ENCODE measurements at places on chromosomes 12 and 14.

DNA sequence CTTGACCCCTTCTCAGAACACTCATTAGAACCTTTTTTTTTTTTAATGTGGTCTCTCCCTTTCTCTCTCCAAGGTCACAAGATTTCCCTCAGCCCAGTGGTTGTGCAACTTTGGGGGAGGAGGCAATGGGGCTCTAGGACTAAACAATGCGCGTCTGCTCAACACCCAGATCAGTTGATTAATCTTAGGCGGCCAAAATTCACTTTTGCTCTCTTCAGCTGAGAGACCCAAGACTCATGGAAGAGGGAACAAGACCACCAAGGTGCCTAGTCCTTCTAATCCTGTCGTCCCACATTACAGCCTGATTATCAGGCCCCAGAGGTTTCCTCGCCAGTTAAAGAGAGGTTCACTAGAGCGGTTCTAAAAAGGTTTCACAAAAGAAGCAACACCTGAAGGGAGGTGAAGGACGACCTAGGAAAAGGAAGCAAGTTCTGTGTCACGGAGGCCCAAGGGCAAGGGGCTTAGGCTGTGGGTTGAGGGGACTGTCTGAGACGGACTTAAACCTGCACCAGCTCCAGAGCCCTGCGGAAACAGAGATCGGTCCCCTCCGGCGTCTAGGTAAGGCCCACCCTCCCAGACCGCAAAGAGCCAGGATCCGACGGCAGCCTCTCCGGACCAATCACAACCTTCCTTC is 824 bp upstream of the TARBP2 start:
- no peak for DNase-seq

GRCh38 chr12:30142301-30142700 is 358.6 kb upstream of the TMTC1 start:
- DNase-seq: no peak

DNA sequence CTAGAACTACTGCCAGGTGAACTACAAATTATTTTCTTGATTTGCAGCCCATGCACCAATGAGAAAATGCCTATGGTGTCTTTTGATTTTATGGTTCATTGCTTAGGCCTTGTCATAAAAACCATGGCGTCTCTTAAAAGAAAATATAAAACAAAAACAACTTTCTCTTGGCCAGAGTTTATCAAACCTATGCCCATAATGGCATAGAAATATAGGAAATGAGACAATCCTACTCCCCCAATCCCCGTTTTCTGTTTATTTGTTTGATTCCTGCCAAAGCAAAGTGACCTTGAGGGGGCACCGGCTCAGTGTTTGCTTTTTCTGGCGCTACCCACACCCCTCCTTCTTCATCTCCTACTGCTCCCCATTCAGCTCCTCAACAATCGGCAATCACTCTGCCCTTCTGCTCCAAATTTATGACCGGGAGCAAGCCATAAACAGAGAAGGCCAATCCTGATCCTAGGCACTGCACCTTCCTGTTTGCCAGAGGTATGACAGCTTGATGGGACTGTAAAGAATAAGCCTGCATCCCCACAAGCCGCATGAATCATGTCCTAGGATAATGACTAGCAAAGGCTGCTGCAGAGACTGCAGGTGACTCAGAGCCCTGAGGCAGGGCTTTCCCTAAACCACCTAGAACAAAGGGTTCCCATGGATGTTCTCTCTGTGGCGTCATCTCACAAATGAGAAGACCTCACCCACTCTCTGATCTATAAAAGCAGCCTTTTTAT is 874.9 kb downstream of the NRXN3 start:
- no peak for DNase-seq

DNA sequence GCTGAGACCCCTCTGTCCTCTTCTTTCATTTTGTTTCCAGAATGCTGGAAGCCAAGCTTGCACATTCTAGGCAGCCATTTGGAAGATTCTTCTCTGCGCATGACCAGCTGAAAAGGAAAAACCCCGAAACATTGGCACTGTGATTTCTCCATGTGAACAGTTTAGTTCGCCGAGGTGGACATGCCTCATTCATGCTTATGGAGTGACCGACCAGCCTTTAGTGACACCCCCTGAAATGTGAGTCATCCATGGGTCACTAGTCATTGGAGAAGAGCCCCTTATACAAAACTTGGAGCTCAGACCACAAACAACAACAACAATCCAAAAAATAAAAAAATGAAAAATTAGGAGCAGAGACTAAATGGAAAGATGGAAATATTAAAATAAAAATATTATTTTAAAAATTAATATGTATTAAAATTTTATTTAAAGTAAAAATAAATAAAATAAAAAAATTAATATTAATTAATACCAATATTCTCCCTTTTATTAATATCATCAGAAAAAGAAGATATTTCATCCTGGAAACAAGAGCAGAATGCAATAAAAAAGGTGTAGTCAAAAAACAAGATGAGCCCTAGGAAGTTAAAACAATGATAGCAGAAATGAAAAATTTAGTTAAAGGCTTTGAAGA is 9.5 kb upstream of the KRT7 start:
- DNase-seq: no peak

- no peak for DNase-seq
Observed at GRCh38 chr12:14244876-14245669, 120.4 kb upstream of the ATF7IP start.

GRCh38 chr14:92316937-92317336 is 6.0 kb upstream of the SLC24A4 start:
- DNase-seq: no peak

- no peak for DNase-seq
Observed at GRCh38 chr12:110329710-110330109, 48.7 kb downstream of the ATP2A2 start.

DNA sequence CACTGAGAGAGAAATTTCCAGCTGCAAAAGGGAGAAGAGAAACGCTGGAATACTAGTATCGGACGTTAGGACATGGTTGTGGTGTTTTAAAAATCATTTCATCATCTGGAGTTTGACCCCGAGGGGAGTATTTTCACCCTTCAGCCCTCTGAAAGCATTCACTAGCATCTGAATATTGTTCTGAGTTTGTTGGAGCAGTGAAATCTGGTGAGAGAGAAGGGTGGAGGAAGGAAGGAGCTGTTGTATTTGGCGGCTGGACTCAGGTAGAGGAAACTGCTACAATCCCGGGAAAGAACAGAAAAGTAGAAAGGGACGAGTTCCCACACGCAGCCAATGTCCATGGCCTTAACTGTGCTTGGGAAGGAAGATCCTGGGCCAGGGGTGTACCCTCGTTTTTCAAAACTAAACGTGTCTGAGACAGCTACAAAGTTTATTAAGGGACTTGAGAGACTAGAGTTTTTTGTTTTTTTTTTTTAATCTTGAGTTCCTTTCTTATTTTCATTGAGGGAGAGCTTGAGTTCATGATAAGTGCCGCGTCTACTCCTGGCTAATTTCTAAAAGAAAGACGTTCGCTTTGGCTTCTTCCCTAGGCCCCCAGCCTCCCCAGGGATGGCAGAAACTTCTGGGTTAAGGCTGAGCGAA is 896 bp upstream of the CDKN1B start:
- DNase-seq: peak; percentile 37

GRCh38 chr14:53990978-53991377 is 34.4 kb upstream of the BMP4 start:
- no peak for DNase-seq

- no peak for DNase-seq
Observed at GRCh38 chr12:129559776-129560175, 344.0 kb downstream of the TMEM132D start.

DNA sequence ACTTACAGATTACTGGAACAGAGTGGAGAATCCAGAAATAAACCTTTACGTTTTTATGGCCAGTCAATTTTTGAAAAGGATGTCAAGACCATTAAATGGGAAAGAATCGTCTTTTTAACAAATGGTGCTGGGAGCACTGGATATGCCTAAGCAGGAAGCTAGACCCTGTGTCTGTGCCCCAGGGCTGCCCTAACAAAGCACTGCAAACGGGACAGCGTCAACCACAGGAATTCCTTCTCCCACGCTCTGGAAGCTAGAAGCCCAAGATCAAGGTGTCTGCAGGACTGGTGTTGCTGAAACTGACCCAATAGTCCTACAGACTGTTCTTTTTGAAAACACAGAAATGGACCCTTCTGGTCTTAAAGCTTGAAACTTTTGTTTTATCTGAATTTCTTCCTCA is 9.3 kb upstream of the TMEM121 start:
- no peak for DNase-seq

DNA sequence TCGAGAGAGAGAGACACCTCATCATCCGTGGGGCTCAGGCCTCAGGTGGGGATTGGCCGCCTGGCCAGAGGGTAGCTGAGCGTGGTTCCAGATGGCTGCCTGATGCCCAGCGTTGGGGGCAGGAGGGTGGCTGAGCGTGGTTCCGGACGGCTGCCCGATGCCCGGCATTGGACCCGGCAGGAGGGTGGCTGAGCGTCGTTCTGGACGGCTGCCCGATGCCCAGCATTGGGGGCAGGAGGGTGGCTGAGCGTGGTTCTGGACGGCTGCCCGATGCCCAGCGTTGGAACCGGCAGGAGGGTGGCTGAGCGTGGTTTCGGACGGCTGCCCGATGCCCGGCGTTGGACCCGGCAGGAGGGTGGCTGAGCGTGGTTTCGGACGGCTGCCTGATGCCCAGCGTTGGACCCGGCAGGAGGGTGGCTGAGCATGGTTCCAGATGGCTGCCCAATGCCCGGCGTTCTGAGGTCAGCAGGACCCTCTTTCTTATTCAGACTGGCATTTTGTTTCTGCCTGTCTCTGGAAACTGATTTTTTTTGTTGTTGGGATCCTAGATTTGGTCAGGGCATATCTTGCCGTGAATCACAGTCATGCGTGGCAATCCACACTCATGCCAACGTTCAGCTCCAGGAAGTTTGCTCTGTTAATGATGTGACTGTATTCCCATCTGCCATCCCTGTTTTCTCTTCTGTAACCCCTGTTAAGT is 40.7 kb downstream of the GALNT9 start:
- no peak for DNase-seq

- no peak for DNase-seq
Observed at GRCh38 chr14:102988054-102988453, 65.6 kb downstream of the AMN start.

- DNase-seq: no peak
Observed at GRCh38 chr12:93174473-93174872, 203.3 kb upstream of the NUDT4 start.

GRCh38 chr14:21087294-21088091 is 11.0 kb downstream of the ZNF219 start:
- peak; percentile 61 for DNase-seq

DNA sequence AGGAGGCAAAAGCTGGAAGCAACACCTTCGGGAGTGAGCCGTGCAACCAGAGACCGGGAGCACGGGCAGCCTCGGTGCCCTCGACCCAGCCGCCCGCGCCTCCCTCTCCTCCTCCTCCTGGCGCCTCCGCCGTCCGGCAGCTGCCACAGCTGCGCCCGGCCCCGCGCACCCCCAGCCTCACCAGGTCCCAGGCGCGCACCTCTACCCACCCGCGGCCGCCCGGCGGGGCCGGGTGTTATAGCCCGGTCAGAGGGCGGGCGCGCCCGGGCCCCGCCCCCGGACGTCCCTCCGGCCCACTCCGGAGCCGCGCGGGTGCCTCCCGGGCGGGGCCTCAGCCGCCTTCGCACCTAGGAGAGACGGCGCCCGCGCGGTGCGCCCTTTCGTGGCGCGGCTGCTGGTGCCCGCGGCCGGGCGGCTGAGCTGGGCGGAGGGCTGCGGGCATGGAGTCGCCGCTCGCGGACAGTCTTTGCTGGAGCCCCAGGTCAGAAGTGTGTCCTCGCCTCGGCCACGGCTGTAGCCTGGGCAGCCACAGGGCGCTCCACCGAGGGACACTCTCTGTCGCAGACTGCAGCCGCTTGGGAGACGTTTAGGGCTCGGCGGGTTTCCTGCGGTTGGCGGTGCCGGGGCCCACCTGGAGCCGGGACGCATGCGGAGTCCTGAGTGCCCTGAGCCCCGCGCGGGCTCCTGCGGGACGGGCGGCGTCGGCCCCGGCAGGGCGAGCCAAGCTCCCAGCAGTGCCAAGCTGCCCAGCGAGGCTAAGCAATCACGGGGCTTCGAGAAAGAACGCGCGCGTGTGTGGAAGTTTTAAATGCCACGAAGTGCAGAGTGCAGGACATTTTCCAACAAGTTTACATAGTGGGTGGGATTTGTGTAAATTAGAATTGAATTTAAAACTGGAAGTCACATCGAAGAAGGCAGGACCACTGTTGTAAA is at the start of gene CPM:
TSS of gene CPM (minus strand) at position 211 of the 933 bp plus-strand sequence. CDS start 334 bp downstream, outside the sequence.
- DNase-seq: peak; percentile 74

GRCh38 chr14:99327050-99327449 is 55.1 kb upstream of the BCL11B start:
- DNase-seq: no peak

DNA sequence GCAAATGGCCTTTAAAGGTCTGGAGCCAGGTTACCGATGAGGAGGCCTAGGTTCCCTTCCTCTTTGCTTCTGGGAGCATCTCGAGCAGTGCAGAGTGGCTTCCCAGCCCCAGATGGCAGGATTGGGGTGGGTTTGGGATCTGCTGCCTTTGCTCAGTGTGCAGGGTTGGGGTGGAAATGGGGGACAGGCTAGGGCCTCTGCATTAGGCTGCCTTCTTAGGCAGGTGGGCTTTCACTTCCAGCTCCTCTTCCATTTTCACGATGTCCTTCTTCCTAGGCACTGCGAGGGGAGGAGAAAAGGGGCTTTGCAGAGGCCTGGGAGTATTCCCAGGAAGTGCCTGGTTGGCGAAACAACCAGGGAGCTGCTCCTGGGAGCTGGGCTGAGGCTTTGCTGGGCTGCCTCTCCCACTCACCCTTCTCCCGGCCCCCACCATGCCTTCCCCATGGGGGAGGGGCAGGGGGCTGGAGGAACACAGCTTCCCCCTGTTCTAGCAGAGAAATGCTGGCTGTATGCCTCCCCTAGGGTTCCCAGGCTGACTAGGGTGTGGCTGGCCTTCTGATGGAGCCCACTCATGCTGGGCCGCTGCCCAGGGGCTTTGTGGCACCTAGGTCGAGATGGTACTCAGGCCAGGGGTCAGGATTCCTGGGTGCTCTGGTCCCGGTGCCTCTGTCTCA is 2.4 kb downstream of the NR4A1 start:
- DNase-seq: no peak

DNA sequence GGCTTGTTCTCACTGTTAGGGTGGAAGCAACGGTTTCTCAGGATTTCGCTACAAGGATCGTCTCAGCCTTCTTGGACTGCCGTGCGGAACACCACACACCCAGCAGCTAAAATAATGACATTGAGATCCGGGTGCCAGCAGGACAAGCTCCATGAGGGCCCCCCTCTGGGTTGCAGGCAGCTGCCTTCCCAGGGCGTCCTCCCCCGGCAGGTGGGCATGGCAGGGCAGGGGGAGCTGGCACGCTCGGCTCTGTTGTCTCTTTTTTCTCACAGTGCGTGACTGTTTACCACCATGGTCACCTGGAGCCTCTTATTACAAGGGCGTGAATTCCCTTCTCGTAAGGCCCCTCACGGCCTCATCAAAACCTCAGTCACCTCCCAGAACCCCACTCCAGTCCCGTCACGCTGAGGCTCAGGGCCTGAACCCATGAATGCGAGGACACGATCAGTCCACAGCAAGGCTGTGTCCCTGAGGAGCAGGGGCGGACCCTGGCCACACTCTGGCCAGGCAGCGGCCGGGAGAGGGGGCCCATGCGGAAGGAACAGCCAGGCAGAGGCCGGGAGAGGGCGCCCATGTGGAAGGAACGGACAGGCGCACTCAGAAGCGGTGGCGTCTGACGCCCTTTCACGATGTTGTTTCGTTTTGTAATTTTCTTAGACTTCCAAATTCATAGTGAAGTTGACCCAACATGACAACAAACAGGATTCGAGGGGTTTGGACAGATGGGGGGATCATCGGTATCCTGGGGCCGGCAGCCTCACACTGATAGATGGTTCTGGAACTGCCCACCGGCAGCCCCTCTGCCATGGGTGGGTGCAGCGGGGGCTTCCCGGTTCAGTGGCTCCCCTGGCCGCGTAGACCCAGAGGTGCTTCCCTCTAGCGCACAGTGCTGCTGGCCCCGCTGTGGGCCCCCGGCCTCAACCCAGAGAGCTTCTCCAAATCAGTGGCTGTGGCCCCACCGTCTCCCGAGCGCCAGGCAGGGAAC is 10.0 kb downstream of the LRCOL1 start:
- DNase-seq: peak; percentile 43

Data from activated T-cell treated with anti-CD3 and anti-CD28 coated beads, Interleukin-2, amount 50 U/mL, for 1 hour (primary cell).